AG04450 (cell line): ENCODE measurements at places on chromosomes 1 and 21.

DNA sequence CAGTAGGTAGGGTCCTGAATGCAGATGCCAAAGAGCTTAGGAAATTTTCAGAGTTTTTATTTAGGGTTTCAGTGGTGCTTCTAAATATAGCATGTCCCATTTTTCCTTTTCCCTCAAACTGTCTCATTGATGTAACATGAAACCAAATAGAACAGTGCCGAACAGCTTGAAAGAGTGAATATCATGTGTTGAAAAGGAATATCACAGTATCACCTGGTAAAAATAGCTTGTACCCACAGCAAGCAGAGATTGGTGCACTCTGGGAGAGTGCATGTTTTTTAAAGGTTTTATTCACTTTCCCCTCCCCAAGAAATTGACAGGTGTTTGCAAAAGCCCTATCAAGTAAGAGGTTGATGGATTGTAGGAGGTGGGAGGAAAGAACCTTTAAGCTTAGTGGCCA, 41.9 kb upstream of the ELAVL4 start:
- no peak for DNase-seq

DNA sequence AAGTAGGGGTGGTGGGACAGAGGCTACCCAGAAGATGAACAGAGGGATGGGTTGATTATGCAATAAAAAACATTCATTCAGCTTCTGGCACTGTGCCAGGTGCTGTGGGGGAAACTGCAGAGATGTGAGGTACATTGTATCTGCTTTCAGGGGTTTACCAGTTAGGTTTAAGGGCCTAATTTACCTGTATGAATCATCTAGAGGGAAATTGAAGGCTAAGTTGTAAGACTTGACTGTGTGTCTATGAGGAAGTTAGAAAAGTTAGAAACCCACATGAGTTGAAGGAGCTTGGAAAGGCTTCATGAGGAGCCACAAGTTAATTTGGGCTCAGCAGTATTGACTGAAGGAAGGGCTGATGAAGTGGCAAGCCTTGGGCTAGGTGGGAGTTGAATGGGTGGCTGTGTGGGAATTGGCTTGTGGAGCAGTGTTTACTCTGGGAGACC, 36.7 kb upstream of the APOBEC4 start:
- DNase-seq, result no peak

GRCh38 chr1:93666613-93667384, 14.8 kb downstream of the BCAR3 start:
- DNase-seq, result no peak

GRCh38 chr21:42160111-42160721, 58.7 kb upstream of the ABCG1 start:
- DNase-seq, result no peak

DNA sequence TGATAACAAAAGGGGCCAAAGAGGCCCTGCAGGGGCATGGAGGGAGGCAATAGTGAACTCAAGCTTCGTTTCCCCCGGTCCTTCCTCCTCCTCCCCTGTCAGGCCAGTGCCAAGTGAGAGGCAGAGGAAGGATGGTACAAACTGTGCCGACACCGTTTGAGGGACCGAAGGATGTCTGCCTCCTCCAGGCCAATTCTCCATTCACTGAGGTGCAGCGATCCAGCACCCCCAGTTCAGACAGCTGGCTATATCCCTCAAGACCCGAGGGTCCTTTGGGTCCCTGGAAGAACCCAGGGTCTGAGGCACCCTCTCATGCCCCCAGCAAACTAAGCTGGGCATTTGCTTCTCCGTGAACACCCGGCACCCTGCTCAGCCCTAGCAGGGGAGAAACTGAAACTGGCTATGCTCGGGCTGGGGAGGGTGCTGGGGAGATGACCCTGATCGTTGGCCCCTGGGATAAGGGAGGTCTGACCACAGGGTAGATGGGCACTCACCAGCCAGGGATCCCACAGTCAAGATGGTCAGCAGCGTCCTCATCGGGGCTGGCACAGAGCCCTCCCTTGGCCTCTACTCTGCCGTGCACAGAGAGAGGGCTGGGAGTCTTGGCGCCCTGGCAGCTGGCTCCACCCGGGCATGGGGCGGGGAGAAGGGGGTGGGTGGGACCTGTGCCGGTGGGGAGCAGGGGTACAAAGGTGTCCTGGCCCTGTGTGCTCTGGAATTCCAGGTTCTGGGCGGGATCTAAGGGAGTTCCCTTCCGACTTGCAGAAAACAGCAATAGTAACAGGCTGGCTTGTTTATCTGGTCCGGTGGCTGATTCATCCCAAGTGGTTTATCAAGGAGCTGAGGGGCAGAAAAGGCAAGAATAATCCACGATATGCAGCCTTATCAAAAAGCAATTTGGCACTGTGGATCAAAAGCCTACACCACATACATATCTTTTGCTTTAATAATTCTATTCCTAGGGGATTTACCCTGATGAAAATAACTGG, at the start of gene IL22RA1:
TSS of gene IL22RA1 (minus strand) at position 595 of the 989 bp plus-strand sequence. CDS start at position 537, 58 bp downstream.
- DNase-seq, result no peak

- peak; percentile 41 for DNase-seq
These were observed 26.2 kb upstream of the DYNLT5 start for GRCh38 chr1:66725885-66726665.

DNA sequence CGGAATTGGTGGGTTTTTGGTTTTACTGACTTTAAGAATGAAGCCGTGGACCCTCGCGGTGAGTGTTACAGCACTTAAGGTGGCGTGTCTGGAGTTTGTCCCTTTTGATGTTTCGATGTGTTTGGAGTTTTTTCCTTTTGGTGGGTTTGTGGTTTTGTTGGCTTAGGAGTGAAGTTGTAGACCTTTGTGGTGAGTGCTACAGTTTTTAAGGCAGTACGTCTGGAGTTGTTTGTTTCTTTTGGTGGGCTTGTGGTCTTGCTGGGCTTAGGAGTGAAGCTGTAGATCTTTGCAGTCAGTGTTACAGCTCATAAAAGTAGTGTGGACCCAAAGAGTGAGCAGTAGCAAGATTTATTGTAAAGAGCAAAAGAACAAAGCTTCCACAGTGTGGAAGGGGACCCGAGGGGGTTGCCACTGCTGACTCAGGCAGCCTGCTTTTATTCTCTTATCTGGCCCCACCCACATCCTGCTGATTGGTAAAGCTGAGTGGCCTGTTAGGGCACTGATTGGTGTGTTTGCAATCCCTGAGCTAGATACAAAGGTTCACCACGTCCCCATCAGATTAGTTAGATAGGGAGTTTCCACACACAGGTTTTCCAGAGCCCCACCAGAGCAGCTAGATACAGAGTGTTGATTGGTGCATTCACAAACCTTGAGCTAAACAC, 20.9 kb downstream of the HENMT1 start:
- no peak for DNase-seq

GRCh38 chr1:7454052-7454815, 316.9 kb upstream of the VAMP3 start:
- DNase-seq, result no peak

GRCh38 chr21:31143036-31143435, 104.8 kb upstream of the KRTAP19-8 start:
- no peak for DNase-seq

- DNase-seq, result no peak
These were observed 330.0 kb downstream of the BARHL2 start for GRCh38 chr1:90386899-90387720.

- no peak for DNase-seq
These were observed 3.0 kb upstream of the C1orf159 start for GRCh38 chr1:1118876-1119220.

- DNase-seq, result no peak
These were observed 221.4 kb upstream of the PKN2 start for GRCh38 chr1:88462488-88463261.

DNA sequence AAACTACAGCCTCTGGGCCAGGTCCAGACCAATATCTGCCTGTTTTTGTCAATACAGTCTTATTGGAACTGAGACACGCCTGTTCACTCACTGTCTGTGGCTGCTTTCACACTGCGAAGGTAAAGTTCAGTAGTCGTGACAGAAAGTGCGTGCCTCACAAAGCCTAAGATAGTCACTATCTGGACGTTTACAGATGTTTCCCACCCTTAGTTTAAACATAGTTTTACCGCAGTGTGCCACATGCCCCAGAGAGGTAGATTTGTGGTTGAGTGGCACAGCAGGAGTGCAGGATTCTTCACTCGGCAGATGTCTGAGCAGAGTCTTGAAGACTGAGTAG, 61.9 kb downstream of the NFASC start:
- no peak for DNase-seq

GRCh38 chr1:243713470-243714186, 136.4 kb downstream of the AKT3 start:
- DNase-seq, result no peak

- no peak for DNase-seq
These were observed 27.9 kb downstream of the SLC45A1 start for GRCh38 chr1:8345621-8346415.

DNA sequence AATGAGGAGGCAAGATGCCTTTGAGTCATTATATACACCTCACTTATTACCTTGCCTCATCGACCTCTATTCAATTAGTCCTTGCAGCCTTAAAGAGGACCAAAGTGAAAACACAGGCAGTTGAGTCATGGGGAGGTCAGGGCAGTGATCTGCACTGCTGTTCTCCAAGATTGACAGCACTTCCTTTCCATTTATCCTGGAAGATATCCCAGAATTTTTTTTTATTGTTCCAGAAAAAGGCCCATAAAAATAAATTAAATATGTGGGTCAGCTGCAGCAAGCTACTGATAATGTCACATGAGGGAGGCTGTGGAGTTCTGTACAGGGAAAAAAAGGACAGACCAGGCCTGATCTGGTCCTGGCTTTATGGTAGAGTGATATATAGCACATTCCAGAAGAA, 33.2 kb upstream of the CDC42BPA start:
- DNase-seq, result no peak

DNA sequence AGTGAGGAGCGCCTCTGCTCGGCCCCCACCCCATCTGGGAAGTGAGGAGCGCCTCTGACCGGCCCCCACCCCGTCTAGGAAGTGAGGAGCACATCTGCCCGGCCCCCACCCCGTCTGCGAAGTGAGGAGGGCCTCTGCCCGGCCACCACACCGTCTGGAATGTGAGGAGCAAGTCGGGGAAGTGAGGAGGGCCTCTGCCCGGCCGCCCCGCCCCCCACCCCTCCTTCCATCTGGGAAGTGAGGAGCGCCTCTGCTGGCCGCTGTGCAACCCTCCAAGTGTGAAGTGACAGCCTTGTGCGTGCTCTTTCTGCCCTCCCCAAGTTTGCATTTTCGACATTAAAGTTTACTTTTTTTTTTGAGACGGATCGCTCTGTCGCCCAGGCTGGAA, 5.1 kb upstream of the ZZZ3 start:
- no peak for DNase-seq

DNA sequence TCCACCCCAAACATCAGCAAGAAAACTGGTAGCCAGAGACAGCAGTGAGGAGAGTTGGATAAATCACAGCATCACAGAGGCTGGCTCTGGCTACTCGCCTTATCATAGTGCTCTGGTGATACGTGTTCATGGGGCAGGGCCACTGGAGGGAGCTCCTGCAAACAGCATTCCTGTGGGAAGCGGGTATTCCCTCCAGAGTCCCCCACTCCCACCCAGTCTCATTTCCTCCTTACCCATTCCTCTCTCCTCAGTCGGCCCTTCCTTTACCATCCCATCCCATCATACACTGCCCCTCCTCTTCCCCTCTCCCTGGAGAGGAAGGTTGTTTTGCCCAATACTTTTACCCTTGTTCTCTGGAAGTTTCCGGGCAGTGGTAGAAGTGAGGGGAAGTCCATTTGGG, 7.1 kb downstream of the NHLH2 start:
- no peak for DNase-seq

- DNase-seq, result peak; percentile 96
These were observed 19.7 kb upstream of the NRDC start for GRCh38 chr1:51898090-51898734.

DNA sequence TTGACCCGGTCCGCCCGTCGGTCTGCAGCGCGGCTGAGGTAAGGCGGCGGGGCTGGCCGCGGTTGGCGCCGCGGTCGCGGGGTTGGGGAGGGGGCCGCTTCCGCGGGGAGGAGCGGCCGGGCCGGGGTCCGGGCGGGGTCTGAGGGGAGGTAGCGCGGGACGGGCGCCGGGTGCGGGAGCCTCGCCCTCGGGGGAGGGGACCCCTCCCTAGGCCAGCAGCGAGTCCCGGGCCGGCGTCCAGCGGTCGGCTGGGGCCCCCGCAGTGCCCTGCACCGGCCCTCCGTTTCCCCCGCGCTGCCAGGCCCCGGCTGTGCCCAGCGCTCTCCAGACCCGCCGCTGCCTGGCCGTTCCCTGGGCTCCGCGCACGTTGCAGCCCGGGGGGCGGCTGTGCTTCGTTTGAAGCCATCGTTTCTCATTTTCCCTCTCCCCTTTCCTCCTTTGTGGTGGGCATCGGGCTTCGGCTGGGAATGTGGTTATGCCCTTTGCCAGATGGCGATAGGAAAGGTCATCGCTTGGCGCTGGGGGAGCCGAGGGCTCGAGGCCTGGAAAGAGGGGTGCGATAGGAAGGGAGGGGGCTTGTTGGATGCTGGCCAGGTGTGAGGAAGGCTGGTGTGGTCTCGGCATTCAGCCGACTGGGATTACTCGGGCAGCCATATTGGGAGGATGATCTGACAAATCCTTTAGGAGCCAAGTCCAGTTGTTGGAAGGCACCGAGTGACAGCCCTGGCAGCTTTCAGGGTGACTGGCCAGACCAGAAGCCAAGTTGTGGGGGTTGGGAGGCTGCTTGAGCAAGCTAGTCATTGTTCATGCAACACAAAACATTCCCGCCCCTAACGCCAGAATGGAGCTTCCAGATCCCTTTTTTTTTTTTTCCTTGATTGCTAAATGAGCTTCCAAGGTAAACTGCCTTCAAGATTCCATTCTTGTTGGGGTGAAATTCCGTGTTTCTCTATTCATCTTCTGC, 753 bp downstream of the KIF1B start:
- DNase-seq, result peak; percentile 59

DNA sequence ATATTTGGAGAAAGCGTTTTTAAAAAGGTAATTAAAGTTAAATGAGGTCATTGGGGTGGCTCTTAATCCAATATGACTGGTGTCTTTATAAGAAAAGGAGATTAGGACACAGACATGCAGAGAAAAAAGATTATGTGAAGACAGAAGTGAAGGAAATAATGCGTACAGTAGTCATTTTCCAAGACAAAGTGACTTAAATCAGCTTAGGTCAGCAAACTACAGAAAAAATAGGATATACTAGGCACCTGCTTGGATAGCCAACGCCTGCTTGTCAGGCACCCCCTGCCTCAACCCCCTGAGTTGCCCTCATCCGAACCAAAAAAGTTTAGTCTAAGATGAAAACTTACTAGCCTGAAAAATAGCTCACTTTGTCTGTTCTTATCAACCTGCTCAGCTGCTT, 58.2 kb upstream of the SPAG17 start:
- no peak for DNase-seq

- no peak for DNase-seq
These were observed 804.6 kb upstream of the CXADR start for GRCh38 chr21:16708101-16708835.

DNA sequence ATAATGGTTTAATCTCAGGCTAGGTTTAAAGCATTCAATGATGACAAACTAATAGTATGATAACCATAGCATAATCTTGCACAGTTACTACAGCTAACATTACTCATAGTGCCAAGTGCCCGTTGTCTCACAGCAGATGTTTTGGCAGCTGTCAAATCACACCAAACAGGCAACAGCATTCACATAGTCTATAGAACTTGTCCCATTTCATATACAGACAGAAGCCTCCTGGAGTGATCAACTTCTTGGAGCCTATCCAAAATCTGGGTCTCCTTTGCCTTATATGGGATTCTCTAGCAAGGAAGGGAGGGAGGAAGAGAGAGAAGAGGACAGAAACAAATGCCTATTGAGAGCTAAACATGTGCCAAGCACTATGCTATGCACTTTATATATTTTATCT, 250.6 kb upstream of the ZP4 start:
- no peak for DNase-seq
